ENCODE measurements at places on chromosomes 11 and 22.

- DNase-seq, result no peak
These were observed 84.0 kb downstream of the SLC36A4 start for GRCh38 chr11:93113824-93114223.

DNA sequence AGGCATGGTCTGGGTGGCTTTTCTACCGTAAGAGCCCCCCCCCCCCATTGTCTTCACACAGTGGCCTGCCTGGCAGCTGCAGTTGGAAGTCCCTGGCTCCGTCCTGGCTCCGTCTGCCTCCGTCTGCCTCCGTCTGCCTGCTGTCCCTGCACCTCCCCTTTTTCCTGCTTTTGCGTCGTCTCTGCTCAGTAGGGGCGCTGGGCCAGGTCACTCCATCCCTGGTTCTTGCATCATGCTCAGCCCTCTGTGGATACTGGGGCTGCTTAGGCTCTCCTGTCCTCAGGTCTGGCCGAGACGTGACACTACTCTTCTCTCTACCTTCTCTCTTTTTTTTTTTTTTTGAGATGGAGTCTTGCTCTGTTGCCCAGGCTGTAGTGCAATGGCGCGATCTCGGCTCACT is 27.8 kb downstream of the AP2A2 start:
- no peak for DNase-seq

DNA sequence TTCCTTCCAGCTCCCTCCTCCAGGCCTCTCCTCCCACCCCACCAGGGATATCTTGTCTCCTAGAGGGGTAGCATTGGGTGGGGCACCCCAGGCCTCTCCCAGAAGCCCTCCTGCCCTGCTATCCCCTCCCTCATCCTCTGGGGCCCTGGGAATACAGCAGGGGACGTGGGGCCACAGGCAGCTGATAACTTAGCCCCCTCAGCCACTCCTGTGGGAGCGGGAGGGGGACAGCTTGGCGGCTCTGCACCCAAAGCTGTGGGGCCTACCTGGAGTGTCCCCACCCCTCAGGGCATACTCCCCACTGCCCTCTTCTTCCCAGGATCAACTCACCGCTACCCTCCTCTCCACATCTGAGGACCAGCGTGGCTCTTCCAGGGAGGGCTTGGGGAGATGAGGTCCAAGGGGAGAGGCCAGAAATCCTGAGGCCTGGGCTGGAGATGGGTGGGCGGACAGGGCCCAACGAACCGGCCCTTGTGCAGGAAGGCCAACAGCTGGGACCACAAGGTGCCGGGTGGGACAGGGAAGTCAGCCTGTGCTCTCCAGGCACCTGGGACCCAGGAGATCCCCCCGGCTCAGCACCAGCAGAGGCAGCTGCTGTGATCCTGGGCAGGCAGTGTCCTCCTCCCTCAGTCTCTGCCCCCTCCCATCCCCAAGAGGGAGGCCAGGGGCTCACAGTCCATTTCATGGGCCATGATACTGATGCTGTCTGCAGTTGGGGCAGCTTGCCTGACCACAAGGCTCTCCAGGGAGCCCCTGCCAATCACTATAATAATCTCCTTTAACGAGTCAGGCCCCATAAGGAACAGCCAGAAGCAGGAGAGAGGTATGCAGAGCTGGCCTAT is 23.2 kb downstream of the NEAT1 start:
- no peak for DNase-seq

GRCh38 chr11:6556139-6556949 is 47.1 kb downstream of the RRP8 start:
- DNase-seq, result no peak

- DNase-seq, result no peak
These were observed 539 bp downstream of the SIRT3 start for GRCh38 chr11:235609-235996.

DNA sequence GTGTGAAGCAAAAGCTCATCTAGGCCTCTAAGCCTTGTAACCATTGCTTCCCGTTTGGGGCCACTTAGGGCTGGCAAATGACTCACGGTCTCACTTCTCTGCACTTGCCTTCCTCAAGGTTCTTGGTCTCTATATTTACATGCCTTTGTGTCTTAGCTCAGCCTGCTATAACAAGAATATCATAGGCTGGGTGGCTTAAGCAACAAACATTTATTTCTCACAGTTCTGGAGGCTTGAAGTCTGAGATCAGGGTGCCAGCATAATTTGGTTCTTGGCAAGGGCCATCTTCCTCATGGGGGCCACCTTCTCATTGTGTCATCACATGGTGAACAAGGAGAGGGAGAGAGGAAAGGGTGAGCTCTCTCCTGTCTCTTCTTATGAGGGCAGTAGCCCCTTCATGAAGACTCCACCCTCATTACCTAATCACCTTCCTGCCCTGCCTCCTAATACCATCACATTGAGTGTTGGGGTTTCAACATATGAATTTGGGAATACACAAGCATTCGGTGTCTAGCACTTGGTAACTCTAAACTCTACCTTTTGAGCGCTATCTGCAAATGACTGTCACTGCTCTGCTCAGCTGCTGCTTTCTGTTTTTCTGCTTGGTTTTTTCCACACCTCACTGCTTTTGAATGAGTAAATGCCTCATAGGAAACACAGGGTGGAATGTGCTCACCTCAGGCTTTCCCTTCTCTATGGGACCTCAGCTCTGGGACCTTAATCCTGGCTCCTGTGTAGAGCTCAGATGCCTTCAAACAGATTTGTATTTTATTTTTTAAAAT is 16.2 kb upstream of the ME3 start:
- no peak for DNase-seq

DNA sequence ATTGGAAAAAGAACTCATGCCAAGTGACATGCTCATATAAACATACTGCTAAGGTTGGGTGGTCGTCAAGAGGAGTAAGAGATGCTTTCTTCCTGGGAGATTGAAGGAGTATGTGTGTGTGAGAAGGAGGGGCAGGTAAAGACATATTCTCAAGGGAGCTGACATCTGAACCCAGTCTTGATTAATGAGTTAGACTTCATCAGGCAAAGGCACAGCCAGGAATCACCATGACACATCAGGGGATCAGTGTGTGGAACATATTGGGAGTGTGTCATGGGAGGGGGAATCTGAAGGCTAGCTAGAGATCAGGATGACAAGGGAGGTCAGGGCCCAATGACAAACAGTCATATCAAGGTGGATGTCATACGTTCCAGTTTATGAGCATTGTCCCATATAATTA is 14.9 kb downstream of the CNTF start:
- DNase-seq, result no peak

DNA sequence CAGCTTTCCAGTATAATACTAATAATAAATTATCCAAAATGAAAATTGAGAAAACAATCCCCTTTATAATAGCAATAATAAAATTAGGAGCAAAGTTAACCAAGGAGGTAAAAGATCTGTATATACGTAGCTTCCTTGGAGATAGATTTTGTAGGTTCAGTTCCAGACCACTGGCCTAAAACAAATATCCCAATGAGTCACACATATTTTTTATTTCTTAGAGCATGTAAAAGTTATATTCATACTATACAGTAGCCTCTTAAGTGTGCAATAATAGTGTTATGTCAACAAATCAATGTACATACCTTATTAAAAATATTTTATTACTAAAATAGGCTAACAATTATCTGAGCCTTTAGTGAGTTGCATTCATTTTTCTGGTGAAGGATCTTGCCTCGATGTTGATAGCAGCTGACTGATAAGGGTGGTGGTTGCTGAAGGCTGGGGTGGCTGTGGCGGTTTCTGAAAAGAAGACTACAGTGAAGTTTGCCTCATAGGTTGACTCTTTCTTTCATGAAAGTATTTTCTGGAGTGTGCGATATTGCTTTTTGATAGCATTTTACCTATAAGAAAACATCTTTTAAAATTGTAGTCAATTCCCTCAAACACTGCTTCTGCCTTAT is 178.5 kb downstream of the ARHGAP42 start:
- DNase-seq, result no peak

DNA sequence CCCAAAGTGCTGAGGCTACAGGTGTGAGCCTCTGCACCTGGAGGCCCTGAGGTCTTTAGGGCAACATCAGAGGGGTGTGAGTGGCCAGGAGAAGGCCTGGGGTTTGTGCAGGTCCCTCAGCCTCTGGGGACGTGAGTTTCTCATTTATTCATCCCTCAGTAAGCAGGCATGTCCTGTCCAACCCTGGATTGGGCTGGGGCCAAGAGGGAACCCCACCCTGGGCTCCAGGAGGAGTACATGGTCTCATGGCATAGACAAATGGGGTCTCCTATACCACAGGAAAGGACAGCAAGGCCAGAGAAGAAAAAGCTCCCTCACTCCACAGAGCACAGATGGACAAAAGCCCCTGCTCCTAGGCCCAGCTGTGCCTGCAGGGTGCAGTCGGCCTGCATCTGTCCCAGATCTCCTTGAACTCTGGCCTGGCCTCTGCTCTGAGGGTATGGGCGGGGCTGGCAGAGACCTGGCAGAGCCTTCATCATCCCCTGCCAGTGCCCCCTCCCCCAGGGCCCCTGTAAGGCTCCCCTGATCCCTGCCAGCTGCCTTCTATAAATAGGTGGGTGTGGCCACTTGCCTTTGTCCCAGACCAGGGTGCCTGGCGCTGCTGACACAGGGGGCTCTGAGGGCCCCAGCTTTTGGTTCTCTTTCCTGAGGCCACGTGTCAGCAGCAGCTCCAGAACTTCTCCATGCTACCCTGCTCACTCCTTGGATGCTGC is 34.6 kb downstream of the A4GALT start:
- no peak for DNase-seq

- DNase-seq, result no peak
These were observed 232.0 kb downstream of the CEP164 start for GRCh38 chr11:117559698-117560097.

DNA sequence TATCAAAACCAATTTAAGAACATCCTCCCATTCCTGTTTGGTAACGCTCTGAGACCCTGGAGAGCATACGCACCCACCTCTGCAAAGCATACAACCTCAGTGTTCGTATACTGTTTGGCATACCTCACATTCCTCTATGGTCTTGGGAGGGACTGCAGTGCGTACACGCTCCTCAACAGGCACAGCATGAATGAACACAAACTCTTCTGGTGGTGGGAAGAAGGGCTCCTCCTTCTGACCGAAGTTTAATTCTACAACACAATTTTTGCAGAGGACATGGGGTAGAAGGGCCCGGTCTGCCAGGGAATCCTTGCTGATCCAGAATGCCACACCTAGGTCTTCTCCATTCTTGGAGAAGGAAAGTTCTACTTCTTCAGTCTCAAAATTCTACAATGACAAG is 5.3 kb downstream of the HNRNPUL2 start:
- no peak for DNase-seq

DNA sequence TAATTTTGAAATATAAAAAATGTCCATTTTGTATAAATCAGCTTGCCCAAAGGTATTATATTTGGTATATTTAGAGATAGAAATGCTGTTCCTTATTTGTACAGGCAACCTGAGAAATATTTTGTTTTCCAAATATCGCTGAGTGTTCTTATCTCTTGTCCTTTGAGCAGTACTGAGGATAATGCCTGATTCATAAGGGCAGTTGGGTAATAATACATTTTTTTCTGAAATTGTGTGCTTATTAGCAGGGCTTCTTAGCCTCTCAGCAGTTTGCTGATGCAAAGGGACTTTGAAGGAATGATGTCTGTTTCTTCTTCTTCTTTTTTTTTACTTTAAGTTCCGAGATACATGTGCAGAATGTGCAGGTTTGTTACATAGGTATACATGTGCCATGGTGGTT is 69.1 kb downstream of the LDLRAD3 start:
- DNase-seq, result no peak

- no peak for DNase-seq
These were observed 23.8 kb downstream of the TEAD1 start for GRCh38 chr11:12698048-12698447.
